ENCODE measurements at places on chromosomes 2 and 18.
A peak's percentile ranks its signal among the peaks of the same experiment; 100 is the strongest.

GRCh38 chr2:101689114-101689825 is 8.2 kb upstream of the MAP4K4 start:
- no peak for DNase-seq

DNA sequence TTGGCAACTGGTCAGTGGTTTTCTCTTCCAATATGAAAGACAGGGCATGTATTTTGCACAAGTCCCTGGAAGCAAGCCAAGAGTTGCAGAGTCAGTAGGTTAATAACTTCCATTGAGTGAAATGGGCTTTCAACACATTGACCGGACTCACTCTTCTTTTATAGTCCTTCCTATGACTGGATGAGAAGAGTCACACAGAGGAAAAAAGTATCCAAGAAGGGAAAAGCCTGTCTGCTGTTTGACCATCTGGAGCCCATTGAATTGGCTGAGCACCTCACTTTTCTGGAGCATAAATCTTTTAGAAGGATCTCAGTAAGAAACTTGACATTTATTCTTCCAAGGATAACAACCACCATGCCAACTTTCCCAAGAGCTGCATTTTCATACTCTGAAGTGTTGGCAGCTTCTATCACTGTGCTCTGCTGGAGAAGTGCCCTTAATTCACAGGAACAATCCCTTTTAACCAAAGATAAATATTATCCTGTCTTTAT is 45.4 kb downstream of the RASGRP3 start:
- DNase-seq = no peak

DNA sequence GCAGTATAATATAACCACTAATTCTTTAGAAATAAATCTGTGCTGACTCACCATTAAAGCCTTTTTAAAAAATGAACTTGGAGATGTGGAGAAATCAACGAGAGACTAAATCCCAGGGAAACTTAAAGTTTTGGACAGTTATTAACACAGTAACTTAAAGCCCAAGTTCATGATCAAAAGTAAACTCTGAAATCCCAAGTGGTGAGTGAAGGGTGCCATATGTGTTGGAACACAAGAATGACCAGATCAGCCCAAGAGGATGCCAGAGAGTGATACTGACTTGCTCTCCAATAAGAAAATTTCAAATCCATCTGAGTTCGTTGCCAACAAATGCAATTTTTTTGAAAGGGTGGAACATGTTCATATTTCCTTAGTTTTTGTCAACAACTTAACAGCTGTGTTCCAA is 838.1 kb upstream of the ACVR2A start:
- DNase-seq = no peak

- no peak for DNase-seq
Measured at GRCh38 chr2:223779877-223780276, 57.5 kb downstream of the AP1S3 start.

DNA sequence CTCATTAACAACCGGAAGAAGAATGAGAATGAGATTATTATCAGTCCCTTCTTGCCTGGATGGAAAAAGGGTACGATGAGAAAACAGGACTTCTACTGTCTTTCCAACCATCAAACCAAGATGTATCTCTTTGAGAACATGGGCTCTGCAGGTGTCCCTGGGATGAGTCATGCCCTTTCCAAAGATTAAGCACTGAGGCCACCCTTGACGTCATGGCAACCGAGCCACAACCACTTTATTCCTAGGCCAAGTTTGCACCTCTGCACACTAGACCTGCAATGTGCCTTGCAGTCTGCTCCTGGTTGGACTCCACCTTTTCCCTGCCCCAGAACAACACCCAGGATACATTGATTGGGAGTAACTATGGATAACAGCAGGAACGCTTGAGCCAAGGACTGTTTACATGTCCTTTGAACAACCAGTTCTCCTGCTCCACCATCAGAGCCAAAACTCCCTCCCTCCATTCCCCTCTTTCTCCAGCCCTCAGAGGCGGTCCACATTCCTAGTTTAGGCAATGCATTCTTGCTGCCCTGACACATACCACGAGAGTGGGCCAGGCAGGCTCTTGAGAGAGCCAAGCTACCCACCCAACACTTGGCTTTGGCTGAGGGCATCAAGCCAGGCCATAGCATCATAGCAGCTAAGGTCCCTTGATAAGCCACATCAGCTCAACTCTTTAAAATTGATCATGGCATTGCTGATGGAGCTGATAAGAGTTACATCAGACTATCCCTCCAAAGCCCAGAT is 310.7 kb downstream of the TNS1 start:
- DNase-seq = no peak

- DNase-seq = no peak
Measured at GRCh38 chr2:72137498-72138010, 10.1 kb downstream of the CYP26B1 start.

DNA sequence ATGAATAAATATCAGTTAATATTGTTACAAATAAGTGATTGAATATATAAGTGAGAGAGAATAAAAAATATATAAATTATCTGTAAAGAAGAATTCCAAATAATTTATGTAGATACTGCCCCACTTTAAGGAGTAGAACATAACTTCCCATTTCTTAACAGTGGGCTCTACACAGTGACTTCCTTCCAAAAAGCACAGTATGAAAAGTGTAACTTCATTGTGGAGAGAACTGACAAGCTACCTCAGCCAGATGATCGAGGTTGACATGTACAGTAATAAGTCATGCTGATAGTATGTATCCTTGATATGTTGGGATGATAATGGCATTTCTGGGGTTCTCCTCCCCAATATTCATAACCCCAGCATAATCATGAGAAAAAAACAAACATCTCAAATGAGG is 191.9 kb upstream of the FN1 start:
- DNase-seq = no peak

DNA sequence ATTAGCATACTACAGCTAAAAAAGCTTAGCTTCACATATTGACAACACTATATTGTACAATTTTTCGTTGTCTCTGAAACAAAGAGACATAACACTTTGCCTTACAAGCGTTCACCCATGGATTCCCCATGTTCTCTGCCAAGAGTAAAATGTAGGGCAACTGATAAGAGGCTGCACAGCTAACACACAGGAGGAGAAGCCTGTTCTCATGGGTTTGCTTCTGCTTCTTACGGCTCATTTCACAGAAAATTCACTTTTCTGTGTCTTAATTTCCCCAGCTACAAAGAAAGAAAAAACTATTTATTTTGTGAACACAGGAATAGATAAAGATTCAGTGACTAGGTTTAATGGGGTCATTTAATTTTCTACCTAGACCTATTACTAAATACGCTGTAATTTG is 182.8 kb upstream of the DLGAP1 start:
- DNase-seq = no peak

DNA sequence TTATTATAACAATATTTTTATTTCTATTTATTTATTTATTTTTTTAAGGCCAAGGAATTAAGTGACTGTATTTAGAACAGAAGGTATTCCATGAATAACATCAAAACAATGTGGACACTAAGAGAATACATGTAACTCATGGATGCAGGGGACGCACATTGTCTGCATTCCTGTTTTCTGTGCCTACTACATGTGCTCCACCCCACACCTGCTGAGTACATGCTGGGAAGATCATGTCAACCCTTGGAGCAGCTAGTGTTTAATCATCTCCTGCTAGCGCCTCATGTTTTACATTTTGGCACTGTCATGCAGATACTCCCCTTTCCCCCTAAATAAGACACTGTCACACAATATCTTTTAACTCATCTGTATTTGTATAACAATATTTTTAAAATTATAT is 29.3 kb downstream of the DPYSL5 start:
- no peak for DNase-seq

GRCh38 chr18:11419338-11419737 is 190.1 kb upstream of the SLC35G4 start:
- DNase-seq = no peak

- DNase-seq = no peak
Measured at GRCh38 chr18:24810561-24811305, 350.3 kb downstream of the HRH4 start.

GRCh38 chr2:12641441-12641840 is 75.3 kb upstream of the TRIB2 start:
- no peak for DNase-seq

- no peak for DNase-seq
Measured at GRCh38 chr18:68893354-68893753, 95.5 kb downstream of the CCDC102B start.

GRCh38 chr2:239042046-239042445 is 194.2 kb downstream of the TWIST2 start:
- DNase-seq = no peak

DNA sequence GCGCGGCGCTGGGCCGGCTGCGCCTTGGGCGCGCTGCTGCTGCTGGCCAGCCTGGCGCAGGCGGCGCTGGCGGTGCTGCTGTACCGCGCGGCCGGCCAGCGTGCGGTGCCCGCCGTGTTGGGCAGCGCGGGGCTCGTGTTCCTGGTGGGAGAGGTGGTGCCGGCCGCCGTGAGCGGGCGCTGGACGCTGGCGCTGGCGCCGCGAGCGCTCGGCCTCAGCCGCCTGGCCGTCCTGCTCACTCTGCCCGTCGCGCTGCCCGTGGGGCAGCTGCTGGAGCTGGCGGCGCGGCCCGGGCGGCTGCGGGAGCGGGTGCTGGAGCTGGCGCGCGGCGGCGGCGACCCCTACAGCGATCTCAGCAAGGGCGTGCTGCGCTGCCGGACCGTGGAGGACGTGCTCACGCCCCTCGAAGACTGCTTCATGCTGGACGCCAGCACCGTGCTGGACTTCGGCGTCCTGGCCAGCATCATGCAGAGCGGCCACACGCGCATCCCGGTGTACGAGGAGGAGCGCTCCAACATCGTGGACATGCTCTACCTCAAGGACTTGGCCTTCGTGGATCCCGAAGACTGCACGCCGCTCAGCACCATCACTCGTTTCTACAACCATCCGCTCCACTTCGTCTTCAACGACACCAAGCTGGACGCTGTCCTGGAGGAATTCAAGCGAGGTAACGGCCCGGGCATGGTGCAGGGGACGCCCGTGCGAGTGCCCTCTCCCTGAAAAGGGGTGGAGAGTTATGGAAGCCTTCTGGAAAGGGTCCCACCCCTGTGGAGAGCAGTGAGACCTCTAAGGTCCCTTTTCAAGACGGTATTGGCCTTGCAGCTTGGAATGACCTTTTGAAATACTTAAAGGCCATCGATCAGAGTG is 1.0 kb downstream of the CNNM3 start:
- no peak for DNase-seq

DNA sequence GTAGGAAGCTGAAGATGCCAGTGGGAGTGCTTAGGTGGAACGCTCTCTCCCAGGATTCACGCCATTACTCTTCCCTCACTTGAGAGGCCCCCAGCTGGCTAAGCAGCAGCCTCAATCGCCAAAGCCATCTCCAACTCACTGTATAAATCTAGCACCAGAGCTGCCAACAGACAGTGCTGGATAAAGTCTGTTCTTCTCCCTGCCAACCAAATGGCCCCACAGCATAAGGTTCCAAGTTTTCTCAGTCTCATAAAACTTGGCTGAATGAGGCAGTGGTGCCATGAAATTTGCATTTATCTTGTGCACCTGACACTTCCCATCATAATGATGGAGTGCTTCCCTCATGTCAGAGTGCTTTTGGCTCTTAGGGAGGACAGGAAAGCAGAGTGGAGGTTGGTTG is 428.2 kb upstream of the ETAA1 start:
- no peak for DNase-seq

- no peak for DNase-seq
Measured at GRCh38 chr2:66578687-66579106, 143.8 kb downstream of the MEIS1 start.

GRCh38 chr2:186256540-186256939 is 229.5 kb upstream of the ZC3H15 start:
- no peak for DNase-seq

- DNase-seq = no peak
Measured at GRCh38 chr2:39718483-39718882, 52.8 kb downstream of the TMEM178A start.

DNA sequence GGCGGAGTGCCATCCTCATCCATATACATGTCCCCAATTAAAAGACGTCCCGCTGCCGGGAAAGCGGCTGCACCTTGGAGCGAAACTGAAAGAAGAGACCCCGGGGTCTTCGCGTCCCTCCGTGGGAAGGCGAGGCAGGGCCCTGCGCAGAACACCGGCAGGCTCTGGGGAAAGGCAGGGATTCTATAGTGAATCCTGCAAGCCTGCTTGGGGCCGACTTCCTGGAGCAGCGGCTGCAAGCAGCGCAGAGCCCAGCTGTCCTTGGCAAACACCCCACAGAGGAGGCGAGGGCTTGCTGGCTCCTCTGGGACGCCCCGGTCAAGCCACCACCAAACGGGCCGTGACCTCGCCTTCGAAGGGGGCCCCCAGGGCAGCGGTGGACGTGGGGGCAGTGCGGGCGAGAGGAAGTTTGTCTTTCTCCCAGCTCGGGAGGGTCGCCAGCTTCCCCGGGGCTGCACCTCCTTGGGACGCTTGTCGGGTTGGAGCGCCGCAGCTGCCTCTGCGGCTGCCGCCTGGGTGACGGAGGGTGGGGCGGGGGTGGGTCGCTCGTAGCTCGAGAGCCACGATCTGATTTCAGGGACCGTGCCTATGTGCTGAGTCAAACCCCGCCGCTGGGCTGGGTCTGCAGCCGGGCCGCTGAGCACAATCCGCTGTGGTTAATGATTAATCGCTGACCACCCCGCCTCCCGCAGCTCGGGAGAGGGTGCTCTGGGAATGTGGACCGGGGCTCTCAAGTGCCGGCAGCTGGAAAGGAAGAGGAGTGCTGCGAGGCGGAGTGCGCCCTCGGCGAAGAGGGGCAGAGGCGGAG is 486 bp upstream of the GPR39 start:
- peak; percentile 93 for DNase-seq

DNA sequence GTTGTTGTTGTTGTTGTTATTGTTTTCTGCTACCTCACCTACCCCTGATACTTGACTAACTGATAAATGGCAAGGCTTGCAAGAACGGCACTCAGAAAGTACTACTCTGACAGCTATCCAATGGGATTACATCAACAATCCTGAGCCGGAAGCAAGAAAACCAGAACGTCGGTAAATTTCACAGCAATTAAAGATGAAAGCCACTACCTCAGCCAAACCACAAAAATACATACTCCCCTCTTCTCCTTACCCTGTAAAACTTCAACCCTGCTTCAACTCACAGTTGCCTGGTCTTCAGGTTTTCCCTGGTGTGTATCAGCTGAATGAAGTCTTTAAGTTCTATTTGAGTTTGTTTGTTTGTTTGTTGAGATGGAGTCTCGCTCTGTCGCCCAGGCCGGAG is 293.7 kb upstream of the RND3 start:
- DNase-seq = no peak

- DNase-seq = no peak
Measured at GRCh38 chr2:143745060-143745459, 615.8 kb downstream of the ARHGAP15 start.

GRCh38 chr2:229731916-229732315 is 17.6 kb upstream of the DNER start:
- no peak for DNase-seq

DNA sequence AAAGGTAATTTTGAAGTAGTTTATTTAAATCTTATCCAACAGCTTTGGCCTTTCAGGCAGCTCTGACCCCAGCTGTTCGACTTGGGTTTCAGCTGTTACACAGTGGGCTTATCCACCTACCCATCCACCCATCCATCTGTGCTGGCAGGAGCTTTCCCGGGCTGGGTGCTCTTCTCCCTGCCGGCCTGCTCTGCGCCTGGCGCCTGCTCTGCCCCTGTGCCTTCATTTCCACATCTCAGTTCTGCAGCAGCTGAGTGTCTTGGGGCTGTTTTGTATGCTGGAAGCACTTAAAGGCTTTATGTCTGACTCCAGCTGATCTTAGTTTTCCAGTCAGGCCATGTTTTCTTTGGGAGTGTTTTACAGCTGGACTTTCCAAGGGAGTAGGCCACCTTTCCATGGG is 24.2 kb downstream of the LDLRAD4 start:
- no peak for DNase-seq
